Gastroesophageal sphincter (tissue), 4 donors: ENCODE measurements at places on chromosomes 5 and 9.

DNA sequence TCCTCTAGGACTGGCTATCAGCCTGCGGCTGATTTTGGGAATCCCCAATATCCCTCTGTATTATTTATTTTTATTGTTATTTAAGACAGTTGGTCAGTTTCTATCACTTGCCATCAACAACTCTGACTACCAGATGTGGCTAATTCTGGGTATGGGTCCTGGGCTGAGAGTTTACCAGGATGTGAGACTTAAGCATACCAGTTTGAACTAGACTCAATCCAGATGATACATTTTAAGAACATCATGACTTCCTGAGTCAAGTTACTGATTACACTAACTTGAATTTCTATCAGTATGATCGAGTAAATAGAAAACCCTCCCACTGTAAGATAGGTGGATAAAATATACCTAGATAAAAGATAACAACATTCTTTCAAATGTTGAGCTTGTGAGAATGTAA, 634.0 kb downstream of the MAT2B start:
- no peak for ATAC-seq

DNA sequence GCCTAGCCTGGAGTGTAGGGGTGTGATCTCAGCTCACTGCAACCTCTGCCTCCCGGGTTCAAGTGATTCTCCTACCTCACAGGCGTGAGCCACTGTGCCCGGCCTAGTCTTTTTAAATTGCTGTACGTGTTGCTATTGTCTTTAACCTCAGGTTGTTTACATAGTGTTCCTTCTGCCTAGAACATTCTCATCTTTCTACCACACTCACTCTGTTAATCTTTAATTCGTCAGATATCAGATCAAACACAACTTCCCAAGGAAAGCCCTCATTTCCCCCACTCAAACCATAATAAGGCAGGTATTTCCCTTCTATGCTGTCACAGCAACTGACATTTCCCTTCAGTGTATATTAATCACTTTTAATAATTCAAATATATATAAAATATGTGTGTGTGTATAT, 1310.0 kb upstream of the C9orf72 start:
- ATAC-seq: no peak

GRCh38 chr9:69674112-69674685, 2.0 kb upstream of the APBA1 start:
- ATAC-seq: no peak

DNA sequence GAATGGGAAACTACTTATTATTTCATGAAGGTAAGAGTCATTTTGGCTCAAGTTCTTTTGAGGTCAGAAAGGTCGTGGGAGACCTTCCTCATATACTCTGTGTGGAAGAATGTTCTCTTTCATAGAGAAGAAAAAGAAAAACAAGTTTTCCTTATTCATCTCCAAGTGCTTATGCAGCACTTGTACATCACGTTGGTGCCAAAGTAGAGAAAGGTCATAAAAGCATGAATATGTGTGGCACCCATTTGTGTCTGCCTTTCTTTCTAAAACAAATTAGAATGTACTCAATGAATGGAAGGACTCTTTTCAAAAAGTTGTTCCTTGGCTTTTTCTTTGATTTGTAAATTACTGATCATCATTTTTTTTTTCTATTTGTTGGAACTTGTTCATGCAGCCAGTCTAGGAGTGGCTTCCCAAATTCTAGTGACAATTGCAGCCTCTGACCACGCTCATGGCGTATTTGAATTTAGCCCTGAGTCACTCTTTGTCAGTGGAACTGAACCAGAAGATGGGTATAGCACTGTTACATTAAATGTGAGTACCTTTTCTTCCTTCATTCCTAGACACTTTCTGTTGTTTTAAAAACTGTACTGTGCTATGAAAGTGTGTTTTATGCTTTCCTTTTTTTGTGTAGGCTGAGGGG, 122.4 kb downstream of the ADGRV1 start:
- ATAC-seq: no peak

GRCh38 chr5:10607023-10607665, 43.3 kb downstream of the ANKRD33B start:
- ATAC-seq: peak; percentile 21

GRCh38 chr9:134704498-134704897, 62.9 kb downstream of the COL5A1 start:
- no peak for ATAC-seq

DNA sequence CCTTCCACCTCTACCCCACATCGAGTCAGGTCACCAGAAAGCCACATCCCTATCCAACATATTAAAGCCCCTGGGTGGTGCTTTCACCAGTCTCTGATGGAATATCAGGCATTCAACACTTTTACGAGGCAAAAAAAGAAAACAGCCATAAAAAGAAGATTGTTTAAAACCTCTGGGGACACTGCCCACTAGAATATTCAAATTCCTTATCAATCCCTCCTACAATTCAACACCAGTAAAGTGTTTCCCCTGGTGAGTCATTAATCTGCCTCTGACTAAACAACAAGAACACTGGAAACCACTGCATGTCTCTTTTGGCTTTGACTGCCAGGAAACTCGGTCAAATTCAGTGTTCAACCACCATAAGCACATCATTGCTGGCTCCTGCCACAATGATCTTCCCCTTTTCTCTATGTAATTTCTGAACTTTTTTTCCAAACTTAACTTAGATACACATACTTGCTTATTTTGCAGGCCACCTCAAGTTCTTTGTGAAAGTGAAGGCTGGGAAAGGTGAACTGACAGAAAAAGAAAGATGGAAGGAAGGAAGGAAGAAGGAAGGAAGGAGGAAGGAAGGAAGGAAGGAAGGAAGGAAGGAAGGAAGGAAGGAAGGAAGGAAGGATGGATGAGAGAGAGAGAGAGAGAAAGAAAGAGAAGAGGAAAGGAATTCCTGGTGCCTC, 105.3 kb downstream of the PAX5 start:
- ATAC-seq: no peak

DNA sequence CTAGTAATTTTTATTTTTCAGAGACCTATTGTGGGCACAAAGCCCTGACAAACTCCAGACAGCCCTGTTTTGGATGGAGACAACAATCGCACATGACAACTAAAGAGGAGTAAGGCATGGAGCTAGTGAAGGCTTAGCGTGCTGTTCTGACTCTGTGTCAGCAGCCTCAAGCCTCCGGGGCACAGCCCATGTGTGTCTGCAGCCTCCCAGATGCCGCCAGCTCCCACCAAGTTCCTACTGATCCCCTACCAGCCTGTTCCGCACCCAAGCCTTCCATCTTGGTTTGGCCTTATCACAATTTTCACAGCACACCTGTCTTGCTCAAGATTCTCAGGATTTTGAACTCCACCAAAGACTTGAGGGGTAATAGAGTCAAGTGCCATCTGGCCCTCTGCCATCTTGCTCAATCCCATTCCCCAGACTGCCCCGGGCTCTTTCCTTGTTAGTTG, 70.3 kb upstream of the SH3PXD2B start:
- ATAC-seq: peak; percentile 67

DNA sequence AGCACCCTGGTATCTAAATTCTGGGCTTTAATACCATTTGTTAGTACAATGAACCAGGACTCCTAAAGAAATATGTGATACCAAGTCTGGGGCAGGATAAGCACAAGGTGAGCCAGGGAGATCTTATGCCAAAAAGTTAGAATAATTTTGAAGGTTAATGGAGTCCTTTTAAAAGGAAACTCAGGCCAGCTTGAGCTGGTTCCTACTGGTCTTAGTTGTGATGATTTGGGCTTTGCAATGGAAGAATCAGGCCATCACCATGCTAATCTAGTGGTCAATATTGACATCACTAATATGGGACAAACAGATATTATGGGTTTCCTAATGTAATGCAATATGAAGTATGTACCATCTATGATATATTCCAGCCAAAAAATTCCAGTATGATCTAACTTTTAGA, 7.5 kb upstream of the SPATA9 start:
- ATAC-seq: no peak

GRCh38 chr9:127990554-127990953, 9.8 kb upstream of the EEIG1 start:
- no peak for ATAC-seq

- ATAC-seq: no peak
Observed at GRCh38 chr5:156420665-156421064, 93.7 kb downstream of the SGCD start.

- ATAC-seq: peak; percentile 48
Observed at GRCh38 chr9:68522131-68522530, 18.6 kb downstream of the TMEM252 start.

DNA sequence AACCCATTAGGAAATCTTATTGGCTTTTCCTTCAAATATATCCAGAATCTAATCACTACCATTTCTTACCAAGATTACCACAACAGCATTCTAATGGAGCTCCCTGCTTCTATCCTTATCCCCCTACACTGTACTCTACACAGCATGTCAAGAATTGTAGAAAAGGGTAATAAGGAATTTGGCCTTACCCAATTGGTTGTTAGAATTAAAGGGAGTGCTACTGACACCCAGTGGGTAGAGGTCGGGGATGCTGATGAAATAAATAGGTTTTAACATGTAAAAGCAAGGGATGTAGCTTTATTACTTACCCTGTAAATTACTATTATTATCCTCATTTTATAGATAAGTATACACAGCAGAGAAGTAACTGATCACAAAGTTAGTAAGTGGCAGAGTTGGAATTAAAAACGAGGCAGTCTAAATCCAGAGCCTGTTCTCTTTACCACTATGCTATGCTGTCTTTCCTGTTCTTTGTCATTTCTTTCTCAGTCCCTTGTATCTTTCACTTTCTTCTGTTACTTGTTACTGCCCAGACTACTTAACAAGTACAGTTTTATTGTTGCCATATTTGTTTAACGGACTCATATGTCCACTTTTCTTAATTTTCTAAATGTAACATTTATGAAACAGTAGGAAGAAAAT, 10.5 kb downstream of the SLC38A9 start:
- ATAC-seq: no peak

DNA sequence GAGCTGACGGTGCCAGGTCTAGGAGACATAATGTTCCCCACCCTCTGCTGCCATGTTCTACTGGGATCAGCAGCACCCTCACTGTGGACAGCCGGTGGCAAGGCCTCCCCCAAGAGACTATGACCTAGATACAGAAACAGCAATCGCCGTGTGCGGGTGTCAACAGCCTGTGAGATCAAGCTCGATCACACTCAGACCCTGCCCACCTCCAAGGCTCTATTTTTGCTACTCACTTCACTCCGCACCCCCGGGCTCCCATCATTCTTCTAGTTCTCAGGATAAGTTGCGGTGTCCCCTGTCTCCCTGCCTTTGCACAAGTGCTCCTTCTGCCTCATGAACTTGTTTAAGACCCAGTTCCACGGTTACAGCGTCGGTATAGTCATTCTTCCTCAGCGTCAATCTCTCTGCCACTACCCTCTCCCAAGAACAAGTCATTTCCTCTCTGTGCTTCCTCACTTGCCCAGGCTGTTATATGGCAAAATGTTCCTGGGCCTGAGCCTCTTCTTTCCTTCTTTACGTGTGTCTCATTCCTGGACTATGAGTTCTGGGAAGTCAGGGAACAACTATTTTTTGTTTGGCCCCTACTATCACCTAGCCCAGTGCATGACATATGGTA, 5.4 kb upstream of the DOCK8 start:
- ATAC-seq: no peak

DNA sequence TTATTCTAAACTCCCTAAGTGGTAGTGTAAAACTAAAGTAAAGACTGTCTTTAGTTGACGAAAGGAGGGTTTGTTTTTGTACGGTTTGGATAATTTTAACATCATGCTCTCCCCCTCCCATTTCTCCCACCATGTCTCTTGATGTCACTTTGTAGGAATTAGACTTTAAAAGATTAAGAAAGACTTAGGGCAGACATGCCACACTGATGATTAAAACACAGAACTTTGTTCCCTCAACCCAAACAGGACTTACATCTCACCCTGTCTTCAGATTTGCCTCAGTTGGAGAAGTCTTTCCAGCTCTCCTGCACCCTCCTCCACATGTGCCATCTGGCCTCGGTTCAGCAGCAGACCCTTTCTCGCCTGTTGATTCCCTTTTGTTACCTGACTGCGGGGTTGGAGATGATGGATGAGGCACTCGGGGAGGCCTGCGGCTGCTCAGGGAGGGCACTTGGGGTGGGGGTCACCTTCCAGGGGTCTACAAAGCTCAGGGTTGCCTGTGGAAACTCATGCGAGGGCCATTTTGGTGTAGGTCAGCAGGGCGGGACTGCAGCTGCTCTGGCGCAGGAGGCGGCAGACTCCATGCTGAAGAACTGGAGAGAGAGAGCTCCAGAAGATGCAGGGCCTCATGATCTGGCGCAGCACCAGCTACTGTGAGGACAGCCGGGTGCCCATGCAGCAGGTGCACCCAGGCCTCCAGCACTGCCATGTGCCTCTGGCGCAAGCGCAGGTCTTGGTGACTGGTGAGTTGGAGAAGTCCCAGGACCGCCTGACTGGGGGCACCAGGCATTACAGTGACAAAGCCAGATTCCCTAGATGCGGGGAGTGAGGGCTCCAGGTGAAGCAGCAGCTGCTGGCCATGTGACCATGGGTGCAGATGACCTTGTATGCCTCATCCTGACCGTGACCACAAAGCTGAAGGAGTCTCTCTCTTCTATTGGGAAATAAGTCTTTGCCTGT, 24.5 kb upstream of the EXOC3 start:
- ATAC-seq: no peak
